Fibroblast of skin of scalp (primary cell): ENCODE measurements at places on chromosomes 3 and 15.

DNA sequence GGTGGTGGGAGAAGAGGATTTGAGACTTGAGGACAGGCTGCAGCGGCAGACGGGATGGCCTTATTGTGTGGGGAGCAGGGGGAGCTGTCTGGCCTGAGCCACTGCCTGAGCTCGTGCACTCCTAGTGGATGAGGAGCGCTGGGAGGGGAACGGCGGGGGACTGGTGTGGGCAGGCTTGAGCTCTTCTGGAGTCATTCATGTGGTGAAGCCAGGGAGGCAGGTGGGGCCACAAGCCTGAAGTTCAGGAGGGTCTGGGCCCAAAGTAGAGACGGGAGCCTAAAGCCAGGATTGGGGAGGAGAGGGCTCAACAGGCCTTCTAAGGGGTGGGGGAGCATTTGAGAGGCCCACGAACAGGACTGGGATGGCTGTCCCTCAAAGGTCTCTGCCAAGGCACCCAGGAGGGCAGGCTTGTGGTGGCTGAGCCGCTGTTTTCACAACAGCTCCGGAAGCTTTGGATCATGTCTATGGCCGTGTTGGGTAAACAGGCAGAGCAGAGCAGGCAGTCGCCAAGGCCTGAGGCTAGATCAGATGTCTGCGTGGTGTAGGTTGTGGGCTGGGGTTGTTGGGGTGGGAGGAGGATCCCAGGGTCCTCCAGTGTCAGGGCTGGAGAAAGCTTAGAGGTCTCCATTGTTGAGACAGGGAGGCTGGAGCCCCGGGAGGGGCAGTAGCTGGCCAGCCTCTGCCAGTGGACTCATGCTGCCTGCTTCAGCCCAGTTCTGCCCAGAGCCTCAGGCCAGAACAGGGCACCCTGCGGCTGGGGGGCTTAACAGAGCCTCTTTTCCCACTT is 8.2 kb downstream of the PRKCD start:
- DNase-seq: no peak

GRCh38 chr3:37520907-37521341 is 340.8 kb upstream of the CTDSPL start:
- DNase-seq: peak; percentile 42

- peak; percentile 66 for DNase-seq
Observed at GRCh38 chr3:171833789-171834460, 9.2 kb upstream of the TMEM212 start.

DNA sequence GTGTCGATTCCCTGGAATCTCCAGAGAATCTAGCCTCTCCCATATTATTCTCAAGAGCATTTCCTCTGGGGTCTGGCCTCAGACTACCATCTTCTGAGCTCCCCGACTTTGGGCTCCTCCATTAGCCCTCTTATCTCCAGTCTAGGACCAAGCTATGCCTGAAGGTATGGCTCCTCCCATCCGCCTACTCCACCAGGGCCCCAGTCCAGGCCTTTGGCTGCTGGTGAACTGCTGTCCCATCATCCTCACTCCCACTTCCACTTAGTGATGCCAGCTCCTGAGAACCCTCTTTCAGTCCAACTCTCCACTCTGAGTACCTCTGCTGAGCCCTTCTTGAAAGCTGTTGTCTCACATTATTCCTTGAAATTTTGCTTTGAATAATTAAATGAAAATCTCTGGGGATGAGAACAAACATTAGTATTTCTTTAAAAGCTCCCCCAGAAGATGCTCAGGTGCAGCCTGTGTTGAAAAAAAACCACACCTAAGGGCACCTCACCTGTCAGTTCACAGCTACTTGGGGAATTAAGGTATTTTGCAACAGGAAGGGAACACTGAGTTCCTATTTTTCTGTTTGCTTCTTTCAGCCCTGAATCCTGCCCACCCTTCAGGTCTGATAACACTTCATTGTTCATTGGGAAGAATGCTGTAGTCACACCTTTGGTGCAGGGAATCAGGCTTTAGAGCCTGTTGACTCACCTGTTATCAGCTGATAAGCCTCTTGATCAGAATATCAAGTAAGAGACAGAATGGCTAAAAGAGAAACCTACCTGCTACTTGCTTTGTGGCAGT is 9.5 kb downstream of the CLDN18 start:
- DNase-seq: no peak

DNA sequence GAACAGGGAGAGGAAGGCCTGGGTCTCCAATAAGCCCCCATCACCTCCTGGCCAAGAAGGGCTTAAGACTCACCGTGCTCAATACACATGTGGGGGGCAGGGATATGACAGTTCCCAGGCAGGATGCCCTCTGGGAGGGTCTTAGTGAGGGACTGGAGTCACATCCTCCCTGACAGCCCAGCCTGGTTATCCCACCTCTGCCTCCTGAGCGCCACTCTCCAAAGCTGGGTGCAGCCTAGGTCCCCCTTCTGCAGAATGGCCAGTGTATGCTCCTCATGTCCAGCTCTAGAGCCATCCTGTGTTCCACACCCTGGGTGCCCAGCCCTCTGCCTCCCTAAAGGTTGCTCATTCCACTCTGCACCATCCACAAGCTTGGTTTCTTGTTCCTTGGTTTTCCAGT is 1.2 kb upstream of the SHISA5 start:
- DNase-seq: no peak

DNA sequence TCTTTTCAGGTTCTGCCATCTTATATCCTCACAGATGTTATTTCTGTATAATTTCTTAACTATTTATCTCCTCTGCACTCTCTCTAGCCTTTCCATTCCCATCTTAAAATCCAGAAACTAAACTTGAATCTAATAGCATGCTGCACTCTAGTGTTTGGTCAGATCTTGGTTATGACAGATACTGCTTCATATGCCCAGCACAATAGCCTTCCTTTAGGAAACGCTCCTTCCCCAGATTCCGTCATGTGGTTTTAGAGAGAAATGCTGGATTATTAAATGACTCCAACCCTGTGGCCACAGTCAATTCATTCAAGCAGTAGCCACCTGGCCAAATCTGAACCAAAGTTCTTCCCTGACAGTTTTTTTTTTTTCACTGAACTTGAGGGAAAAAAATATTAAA is 19.4 kb downstream of the RASGRP1 start:
- peak; percentile 46 for DNase-seq

DNA sequence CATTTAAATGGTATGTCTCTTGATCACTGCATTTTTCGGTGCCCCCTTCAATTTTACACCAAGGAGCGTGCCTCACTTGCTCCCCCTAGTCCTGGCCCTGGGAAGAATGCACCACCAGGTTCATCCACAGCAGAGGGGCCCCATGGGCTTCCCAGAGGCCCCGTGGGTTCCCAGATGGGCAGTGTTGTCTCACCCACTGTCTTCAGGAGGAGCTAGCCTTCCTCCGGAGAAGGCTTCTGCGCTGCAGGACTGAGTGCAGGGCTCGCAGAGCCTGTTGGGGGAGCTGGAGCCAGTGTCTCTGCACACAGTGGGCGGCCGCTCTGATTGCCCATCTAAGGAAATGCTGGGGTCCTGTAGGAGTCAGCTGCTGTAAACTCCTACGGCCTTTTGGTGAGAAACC is 45.9 kb downstream of the POLR2M start:
- no peak for DNase-seq

GRCh38 chr15:68697711-68698690 is 119.2 kb downstream of the CORO2B start:
- no peak for DNase-seq

- no peak for DNase-seq
Observed at GRCh38 chr15:71612869-71613268, 197.5 kb upstream of the NR2E3 start.
